ENCODE measurements at places on chromosomes 12 and 14.

DNA sequence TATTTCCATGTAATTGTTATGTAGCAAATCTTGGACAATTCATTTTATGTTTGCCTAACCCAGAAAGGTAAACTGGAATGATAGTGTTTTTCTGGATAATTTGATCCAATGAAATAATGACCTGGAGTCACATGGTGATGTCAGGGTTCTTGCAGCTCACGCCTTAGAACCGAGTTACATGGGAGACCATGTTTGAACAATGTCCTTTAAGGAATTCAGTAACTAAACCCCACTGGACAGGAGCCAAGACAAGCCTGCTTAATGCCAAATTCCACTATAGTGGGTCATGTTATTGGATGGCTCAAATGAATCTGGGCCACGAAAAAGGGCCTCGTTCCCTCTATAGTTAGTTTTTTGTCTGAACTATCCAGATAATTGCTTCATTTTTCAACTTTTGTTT is 255.8 kb upstream of the HMGA2 start:
- no peak for DNase-seq

DNA sequence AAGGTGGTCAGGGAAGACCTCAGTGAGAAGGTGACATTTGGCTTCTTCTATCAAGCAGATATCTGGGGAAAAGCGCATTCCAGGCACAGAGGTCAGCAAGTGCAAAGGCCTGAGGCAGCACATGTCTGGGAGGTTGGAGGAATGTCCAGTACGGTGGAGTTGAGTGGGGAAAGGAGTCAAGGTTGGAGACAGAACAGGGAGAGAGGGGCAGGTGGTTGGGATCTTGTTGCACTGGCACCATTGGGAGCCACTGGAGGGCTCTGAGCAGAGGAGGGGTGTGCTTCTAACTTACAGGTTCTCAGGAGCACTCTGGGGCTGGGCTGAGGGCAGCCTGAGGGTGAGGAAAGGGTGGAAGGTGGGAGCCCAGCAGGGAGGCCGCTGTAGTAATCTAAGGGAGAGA is 52.1 kb downstream of the EID3 start:
- DNase-seq = no peak

GRCh38 chr12:43836475-43836989 is 651 bp downstream of the TMEM117 start:
- DNase-seq = no peak

DNA sequence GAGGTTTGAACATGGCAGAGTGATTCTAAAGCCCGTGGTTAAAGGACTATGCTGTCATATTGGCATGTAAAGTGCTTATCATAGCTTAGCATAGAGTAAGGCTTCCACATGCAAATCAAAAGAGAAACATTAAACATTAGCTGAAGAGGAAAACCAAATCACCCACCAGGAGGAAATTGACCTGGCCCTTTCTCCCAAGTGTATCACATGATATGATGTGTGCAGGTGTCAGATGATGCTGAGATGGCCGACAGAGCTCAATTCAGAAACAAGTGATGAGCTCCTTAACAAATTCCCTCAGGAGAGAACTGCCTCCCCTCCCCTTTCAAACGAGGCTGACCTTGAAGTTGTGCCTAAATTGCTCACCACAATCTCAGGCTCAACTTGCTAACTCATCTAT is 217.1 kb upstream of the BTG1 start:
- no peak for DNase-seq

- no peak for DNase-seq
These were observed 55.9 kb upstream of the LRRK2 start for GRCh38 chr12:40168868-40169267.

- peak; percentile 91 for DNase-seq
These were observed 19.0 kb upstream of the RNASE12 start for GRCh38 chr14:20610002-20610765.

DNA sequence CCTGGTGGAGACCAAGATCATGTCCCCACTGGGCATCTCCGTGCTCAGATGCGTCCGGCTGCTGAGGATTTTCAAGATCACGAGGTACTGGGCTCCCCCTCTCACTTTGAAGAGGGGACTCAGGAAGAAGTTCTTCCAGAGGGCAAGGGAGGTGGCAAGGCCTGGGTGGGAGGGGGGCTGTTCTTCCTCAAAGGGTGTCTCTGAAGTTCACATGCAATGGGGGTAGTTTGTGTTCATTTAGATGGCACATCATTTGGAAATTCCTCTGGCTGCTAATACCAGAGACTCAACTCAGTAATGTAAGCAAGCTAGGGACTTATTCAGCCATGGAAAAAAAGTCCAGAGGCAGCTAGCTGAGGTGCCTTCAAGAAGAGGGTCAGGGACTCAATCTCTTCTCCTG is 227.1 kb upstream of the FKBP4 start:
- DNase-seq = no peak

DNA sequence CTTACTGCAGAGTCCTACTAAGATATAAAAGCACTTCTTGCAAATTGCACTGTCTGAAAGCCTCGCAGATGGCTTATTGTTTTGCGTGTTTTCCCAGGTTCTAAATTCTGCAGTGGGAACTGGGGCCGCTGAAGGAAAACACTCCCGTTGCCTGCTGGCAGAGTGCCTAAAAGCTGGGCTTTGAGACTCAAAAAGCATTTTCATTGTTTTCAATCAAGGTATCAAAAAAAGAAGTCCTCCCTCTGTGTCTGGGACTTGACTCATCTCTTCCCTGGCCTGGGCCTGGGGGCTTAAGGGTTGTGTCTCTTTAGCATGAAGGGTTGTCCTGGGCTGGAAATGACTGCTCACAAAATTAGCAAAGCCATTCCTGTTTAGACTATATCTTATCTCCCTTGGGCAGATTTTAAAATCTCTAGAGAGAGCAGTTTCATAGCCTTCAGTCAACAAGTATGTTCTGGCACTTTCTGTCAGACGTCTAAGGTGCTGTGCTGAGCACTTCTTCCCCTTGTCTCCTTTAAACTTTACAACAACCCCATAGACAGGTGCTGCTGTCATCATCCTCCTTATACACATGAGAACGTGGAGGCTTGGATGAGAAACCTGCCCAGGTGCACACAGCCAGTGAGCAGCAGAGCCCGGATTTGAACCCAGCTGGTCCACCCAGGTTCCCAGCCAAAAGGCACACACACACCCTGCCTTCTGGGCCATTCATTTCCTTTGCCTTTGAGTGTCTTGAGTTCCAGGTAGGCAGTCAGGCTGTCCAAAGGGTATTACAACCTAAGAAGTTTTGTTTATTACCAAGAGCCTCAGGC is 31.1 kb downstream of the ELK3 start:
- DNase-seq = no peak

DNA sequence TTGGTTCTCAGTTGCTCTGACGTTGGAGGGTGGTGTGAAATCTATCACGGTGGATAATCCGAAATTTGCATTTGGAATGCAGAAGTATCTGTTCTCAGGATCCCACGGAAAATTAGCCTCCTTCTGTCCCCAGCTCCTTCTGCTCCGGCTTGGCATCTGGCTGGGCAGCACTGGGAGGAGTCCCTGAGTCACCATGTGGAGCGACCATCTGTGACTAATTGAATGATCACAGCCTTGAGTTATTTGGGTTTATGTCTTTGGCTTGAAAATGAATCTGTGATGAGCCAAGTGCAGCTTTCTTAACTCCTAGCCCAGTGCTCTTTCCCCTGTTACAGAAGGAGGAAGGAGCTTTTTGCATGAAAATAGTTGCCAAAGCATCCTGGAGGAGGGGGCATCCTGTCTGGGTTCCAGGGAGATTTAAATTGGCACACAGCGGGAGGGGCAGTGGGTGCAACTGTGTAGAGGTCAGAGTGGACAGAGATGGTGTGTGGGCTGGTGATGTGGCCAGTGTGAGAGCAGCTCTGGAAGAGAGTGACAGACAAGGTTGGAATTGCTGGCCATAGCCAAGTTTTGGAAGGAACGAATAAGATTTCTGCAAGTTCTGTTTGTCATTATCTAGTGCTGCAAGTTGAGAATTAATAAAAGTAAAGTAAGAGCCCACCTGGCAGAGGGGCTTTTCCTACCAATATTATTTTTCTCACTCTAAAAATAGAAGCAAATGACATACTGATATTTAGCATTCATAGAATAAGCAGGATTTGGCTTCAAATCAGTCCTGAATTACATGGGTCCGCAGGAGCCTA is 74.4 kb downstream of the SLC24A4 start:
- no peak for DNase-seq

GRCh38 chr14:60722357-60723115 is 1.6 kb downstream of the SIX4 start:
- DNase-seq = no peak
